A673 (cell line): ENCODE measurements at places on chromosomes 4 and X.

DNA sequence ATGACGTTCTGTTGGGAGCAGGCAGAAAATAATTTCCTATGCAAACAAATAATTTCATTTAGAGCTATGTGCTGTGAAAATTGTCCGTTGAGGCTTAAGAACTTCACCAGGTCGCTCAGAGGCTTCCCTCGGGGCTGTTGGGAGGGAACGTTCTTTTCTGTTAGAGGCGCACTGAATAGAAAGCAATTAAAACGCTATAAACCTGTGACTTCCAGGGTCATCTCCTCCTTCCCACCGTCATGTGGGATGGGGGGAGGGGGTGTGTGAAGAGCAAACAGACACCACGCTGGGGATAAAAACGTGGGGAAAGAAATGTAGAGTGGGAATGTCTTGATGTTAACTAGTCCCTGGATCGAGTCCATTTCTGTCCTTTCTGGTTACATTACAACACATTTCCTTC is 35.2 kb upstream of the ZNF518B start:
- no peak for DNase-seq

GRCh38 chr4:56289934-56290333 is 97.4 kb downstream of the AASDH start:
- no peak for DNase-seq

DNA sequence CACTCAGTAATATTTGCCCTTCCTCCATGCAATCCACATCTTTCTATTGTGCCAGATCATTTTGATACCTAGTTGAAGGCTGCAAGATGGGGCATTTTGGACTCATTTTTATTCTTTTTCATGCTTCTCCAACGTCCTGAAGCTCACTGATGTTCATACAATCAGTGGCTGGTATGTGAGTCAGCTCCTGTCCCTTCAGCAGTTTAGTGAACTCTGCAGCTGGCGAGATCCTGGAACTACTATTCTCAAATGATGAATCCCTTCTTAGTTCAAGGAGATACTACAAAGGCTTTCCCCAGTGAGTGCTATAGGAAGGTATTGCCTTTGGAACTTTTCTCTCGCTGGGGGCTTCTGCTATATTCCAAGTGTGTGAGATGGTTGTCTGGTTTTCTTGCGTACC is 9.6 kb upstream of the CCDC149 start:
- no peak for DNase-seq

DNA sequence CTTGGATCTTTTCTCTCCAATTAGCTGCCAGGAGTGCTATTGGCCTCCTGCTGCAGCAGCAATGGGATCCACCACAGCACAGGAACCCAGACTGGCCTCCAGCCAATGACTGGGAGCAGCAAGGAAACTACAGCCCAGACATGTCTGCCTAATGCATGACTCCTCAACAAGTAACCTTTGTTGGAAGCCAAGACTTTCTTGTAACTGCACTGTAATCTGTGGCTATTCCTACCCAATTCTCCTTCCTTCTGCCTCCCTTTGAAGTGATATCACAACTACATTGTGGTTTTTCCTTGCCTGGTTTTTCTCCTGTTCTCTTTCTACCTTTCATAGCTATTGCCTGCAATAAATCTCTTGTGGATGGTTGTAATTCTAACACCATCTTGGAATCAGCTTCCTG is 39.8 kb downstream of the SNCA start:
- DNase-seq = peak; percentile 2

DNA sequence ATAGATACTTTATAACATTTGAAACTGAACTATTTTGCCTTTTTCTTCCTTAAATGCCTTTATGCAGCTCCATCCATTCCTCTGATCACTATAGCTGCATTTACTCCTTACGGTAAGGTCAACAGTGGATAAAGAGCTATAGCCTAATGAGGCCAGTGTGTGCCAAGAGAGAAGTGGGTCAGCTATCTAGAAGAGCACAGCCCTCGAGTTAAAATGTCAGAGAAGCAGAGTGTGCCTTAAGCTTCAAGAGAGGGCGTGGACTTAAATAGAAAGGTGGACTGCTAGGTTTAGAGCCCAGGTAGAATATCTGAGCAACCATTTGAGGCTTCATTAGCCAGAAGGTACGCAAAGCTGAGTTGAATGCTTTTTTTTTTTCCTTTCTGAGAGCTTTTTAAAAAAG is 347.4 kb downstream of the BMPR1B start:
- no peak for DNase-seq

GRCh38 chr4:88162626-88163025 is 4.2 kb upstream of the ABCG2 start:
- no peak for DNase-seq

DNA sequence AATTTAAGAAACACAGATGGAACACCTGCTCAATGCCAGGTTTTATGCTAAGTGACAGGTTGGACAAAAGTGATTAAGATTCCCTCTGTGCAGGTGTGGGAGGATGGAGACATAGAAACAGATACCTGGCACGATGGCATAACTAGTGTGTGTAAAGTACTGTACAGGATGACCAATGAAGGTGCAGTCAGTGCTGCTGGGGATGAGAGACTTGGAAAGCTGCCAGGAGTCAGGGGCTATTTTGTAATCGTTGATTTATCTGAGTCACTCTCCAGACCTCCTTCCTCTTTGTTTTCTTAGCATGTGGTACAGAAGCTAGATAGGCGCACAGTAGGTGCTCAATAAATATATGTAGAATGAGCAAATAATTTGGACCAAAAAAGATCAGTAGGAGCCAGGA is 58.2 kb downstream of the CWH43 start:
- DNase-seq = peak; percentile 2

DNA sequence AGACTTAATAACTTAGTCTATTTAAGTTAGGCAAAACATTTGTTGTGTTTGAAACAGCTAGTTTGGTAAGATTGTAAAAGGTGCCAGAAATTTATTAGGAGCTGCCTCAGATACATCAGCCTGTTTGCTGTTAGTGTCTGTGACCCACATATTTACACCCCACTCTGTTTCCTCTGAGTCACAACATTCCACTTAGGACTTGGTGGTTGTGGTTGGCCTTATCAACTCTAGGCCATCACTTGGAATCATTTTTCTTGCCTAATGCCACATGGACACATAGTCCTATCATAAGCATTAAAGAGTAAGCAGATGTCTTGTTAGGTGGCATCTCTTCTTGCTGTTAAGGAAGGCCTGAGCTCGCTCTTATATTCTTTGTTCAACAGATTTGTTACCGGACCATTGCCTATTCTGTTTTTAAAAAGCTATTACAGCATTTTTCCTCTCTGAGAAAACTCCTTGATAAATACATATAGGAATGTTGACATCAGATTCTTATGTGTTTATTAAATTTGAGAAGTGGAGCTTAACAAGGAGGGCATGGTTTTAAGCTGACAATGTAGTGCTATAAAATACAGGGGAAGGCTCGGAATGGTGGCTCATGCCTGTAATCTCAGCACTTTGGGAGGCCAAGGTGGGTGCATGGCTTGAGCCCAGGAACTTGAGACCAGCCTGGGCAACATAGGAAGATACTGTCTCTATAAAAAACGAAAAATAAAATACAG is 51.2 kb upstream of the PGRMC2 start:
- no peak for DNase-seq

- DNase-seq = no peak
Measured at GRCh38 chr4:123462007-123462406, 65.4 kb downstream of the SPRY1 start.

- DNase-seq = no peak
Measured at GRCh38 chr4:15031993-15032675, 29.9 kb downstream of the CPEB2 start.

DNA sequence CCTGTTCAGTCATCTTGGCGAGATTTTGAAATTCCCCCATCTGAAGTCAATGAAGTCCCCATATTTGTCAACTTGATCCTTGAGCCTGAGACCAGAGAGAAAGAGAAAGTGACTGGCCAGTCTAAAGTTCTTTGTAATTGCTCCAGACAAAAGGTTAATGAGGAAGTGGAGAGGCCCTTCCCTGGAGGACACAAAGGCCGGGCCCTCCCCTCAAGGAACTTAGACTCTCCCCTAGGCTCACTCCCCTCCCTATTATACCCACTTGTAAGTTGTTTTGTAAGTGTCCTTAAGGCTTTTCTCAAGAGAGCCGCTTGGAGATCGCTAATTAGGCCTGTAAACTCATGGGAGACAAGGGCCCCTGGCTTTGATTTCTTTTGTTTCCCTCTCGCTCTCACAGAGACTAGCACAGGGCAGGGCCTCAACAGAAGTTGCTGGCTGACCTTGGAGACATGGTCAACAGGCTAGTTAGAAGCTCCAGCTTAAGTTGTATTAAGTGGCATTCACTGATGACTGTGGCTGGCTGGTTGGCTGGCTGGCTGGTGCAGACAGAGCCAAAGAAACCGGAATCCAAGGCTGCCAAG is 20.3 kb upstream of the GPC4 start:
- DNase-seq = no peak

DNA sequence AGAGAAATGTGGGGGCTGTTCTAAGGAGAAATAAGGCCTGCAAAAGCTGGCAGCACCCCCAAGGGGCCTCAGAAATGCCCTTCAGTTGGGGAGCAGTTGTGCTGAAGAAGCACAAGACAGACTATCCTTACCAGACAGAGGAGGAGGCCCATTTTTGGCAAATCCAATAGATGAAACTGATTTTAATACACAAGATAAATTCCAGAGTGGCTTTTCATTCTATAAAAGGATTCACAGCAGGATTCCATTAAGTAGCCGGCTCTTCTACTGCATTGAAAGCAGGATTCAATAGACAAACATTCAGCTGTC is 8.1 kb downstream of the SEPTIN6 start:
- DNase-seq = peak; percentile 59

GRCh38 chrX:153960786-153961185 is 10.8 kb downstream of the HCFC1 start:
- DNase-seq = no peak

DNA sequence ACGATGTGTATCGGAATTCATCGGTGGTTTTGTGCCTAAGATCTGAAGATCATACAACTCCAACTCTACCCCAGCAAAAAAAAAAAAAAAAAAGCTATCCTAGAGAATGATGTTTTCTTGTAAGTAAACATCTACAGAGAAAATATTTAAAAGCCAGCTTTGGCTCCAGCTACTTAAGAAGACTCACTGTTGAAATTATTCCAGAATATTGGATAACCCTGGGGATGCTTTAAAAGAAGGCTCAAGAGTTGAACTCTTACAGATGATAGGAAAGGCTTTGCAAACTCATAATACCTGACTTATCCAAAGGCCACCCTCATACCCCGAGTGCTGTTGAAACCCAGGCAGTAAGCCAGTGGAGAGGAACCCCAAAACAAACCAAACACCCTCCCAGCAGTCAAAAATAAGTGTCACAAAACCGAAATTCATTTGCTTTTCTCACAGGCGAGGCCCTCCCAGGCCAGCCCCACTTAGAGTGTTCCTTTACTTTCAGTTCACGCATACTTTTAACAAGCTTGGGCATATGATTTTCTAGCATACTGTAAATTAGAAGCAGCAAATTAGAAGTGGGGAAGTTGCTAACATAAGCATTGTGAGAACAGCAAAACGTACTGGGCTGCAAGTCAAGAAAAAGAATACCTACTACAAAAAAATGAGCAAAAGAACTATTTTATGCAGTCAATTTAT is 2.7 kb upstream of the AMELX start:
- no peak for DNase-seq

DNA sequence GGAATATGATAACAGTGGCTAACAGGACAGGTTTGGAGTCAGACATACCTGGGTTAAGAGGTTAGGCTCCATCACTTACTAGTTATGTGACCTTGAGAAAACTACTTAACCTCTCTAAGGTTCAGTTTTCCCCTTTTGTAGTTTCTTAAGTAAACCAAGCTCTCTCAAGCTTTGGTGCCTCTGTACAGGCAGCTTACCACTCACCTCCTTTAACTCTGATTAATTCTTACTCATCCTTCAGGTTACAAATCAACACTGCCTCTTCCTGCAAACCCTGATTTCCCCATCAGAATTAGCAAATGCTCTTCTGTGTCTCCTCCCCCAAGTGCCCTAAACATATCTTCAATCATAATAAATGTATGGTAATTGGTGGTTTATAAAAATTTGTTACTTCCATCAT is 3.5 kb upstream of the SERTM2 start:
- no peak for DNase-seq

- peak; percentile 18 for DNase-seq
Measured at GRCh38 chr4:85783483-85783882, 308.5 kb downstream of the ARHGAP24 start.

DNA sequence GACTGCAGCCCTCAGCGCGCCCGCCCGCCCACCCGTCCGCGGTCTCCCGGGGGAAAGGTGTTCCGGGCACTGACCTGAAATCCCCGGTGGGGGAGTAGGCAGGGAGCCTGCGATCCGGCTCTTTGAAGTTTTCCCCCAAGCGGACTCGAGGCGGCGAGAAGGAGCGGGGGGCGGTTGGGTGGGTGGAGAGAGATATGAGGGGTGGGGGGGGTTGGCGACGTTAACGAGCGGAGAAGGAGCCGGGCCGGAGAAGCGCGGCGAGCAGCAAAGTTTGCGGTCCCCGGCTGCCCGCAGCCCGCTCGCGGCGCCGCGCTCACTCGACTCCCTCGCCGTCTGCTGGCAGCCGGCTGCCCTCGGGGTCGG is 636 bp downstream of the BCOR start:
- DNase-seq = no peak

DNA sequence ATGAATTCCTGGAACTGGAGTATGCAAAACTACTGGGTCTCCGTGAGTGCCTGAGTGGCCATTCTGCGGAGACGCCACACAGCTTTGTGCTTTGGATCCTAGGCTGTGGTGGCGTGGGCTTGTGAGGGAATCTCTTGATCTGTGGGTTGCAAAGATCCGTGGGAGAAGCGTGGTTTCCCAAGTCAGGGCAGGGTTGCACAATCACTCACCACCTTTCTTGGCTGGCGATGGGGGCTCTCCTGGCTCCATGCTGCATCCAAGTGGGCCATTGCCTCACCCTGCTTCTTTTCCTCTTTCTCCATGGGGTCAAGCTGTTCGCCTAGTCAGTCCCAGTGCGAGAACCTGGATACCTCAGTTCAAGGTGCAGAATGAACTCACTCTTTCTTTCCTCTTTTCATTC is 62.5 kb downstream of the SLAIN2 start:
- DNase-seq = no peak

- no peak for DNase-seq
Measured at GRCh38 chr4:112517911-112518310, 1.9 kb upstream of the NEUROG2 start.

GRCh38 chrX:111264385-111264784 is 5.9 kb downstream of the CAPN6 start:
- no peak for DNase-seq

DNA sequence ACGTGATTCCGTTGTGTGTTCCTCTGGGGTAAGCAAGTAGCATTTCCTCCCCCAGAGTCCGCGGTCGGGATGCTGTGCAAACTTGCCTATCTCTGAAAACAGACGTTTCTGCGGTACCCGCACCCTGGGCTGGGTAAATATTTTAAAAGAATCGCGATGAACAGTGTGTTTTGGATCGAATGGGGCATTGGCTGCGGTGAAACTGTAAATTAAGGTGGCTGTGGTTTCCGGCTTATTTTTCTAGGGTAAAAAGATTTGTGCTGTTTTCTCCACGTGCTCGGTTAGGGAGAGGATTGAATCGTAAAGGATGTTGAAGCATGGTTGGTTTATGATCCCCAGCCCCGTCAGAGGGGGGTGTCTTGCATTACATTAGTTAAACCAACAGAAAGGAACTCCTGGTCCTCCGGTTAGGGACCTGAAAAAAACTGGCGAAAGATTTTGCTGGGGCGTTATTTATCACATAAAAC is 1.2 kb downstream of the HHIP start:
- peak; percentile 15 for DNase-seq
